ENCODE measurements at places on chromosomes 13 and 19.

GRCh38 chr13:46313432-46314257 is 73.4 kb downstream of the RUBCNL start:
- DNase-seq = no peak

- DNase-seq = no peak
These were observed 156.9 kb downstream of the STK24 start for GRCh38 chr13:98419786-98420553.

- no peak for DNase-seq
These were observed 30.9 kb downstream of the RASA3 start for GRCh38 chr13:114101358-114102130.

DNA sequence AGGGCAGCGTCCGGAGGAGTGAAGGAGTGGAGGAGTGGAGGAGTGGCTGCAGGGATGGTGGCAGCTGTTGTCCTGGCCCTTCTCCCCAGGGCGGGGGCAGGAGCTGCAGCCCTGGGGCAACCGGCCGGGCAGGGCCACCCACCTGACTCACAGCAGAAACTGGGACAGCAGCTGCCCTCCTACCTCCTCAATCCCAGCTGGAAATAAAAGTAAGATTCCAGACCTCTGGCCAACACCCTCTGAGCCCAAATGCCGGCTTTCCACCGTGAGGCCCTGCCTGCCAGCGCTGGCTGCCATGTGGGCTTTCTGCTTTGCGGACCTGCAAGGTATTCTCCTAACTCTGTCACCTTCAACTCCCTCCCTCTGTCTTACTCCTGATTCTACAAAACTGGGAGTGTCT is 3.3 kb upstream of the CLPP start:
- DNase-seq = no peak

DNA sequence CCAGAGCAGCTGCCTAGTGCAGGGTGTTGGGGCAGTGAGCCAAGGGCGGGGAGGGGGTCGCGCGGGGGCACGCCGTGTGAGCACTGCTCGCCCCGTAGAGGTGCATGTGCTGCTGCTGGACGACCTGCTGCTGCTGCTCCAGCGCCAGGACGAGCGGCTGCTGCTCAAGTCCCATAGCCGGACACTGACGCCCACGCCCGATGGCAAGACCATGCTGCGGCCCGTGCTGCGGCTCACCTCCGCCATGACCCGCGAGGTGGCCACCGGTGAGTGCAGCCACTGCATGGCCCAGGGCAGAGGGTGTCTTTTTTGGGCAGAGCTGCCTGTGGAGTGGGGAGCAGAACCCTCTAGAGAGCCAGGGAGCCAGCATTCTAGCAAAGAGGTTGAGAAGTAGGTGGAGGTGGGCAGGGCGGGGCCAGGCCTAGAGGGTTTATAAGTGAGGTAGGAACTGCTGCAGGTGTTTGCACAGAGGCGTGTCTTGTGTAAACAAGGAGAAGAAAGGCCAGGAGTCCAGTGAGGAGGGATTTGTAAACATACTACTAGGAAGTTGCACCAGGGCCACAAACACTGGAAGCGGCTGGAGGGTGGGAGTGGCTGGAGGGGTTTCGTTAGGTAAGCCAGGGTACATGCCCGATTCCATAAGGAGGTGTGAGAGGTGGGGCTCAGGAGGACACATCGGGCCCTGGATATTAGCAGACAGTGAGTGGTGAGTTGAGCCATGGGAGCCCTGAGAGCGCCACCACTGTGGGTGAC is 21.3 kb downstream of the ARHGEF1 start:
- DNase-seq = no peak

GRCh38 chr19:49553451-49554271 is 25.9 kb downstream of the RCN3 start:
- no peak for DNase-seq

DNA sequence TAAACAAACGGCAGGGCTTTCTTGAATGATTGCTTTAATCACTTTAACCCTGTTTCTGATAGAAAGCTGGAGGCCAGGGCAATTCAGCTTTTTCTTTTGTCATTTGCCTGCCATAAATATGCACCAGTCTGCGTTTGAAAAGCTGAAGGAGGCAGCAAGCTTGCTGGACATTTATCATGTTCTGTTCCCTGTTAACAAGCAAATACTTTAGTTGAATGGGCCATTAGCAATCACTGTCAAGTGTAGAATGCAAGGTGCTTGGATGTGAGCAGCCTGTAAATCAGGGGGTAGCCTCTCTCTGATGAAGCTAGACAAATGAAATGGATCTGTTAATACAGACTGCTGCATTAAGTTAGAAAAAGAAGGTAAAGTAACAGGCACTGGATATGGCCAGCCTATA is 7.6 kb downstream of the EFNB2 start:
- no peak for DNase-seq
